ENCODE measurements at places on chromosomes 5 and 9.

- DNase-seq: no peak
These were observed 8.3 kb upstream of the PDE8B start for GRCh38 chr5:77202145-77202544.

DNA sequence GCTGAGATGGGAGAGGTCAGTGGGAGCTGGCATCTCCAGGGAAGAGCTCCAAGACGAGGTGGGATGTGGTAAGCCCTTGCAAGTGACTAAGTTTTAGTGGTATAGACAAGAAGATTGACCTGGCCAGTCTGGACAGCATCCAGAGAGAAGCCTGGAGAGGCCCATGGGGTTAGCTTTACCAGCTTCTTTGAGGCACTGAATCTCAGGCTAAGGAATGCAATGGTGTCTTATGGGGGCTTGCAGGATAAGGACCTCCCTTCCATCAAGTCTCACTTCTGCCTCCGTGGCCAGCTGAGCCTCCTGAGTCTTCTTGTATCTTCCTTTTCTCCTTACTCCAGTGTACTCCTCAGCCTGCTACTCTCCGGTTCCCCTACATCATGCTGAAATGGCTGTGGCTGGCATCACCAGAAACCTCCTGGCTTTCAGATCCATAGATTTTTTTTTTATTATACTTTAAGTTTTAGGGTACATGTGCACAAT lies 56.5 kb upstream of the JADE2 start:
- no peak for DNase-seq

- DNase-seq: no peak
These were observed 73.2 kb upstream of the SMARCA2 start for GRCh38 chr9:1941989-1942388.

DNA sequence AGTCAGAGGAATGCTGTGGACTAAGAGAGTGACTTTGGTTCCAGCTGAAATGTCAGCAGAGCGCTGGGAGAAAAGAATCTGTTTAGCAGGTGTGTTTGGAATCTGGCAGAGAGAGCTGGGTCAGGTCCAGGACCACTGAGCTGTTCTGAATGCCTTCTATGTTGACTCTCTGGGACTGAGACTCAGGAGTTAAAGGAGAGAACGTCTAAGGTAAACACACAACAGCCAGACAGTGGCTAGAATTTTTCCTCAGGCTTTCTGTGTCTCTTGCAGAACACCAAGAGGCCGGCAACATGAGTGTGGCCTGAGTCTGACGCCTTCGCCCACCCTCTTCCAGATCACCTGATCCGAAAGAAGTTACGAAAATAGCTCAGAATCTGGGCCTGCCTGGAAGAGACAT lies 107.2 kb upstream of the ZNF462 start:
- no peak for DNase-seq

- DNase-seq: no peak
These were observed 235.1 kb upstream of the ANKH start for GRCh38 chr5:15106530-15107283.

DNA sequence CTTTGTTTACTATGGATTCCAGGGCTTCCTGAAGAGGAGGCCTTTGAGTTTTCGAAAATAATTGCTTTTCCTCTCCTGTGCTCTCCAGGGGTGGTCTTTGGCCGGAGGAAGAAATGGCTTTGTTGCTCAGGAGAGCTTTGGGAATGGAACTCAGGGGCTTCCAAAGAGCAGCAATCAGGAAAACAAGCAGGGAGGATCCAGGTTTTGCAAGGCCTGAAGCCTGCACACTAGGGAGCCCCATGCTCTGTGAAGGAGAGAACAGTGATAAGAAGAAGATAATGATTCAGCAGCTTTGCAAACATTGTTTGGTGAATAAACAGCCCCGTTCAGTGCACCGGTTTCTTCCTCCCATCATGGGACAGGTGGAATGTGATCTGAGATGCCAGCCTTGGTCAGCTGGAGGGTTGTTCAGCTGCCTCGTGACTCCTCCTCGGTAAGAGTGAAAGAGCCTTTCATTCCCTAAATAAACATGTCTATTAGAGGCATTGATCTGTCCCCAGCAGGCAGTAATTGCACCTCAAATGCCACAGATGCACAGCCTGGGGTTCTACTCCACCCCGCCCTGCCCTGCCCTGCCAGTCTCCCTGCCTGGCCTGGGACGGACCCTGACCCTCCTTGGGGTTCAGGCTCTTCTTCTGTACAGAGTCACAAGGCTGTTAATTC lies 11.5 kb upstream of the ALDH1B1 start:
- DNase-seq: no peak

DNA sequence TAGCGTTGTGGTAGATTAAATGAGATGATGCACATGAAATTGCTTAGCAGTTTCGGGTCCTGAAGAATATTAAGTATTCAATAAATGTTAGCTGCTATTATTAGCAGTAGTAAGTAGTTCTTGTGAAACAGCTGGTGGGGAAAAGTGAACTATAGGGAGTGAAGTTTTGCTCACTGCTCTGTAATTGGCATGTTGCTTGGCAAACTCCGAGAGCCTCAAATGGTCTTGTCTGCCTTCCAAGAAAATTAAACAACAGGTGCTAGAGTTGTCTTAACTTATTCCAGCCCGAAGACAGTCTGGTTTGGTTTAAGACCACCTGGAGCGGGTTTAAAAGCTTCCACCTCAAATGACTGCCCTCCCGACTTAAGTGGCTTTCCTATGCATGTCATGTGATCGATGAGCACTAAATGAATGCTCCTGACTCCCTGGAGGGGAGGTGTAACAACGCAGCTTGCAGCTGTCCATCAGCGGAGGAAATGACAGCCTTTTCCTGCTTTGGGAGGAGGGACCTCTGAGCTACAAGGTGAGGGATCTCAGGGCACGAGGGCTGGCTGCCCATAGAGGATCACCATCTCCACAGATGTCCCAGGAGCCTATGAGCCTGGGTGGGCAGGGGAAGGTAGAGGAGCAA lies 202.9 kb upstream of the PANK3 start:
- DNase-seq: no peak

- DNase-seq: no peak
These were observed 77.1 kb downstream of the STRBP start for GRCh38 chr9:123191260-123191659.

DNA sequence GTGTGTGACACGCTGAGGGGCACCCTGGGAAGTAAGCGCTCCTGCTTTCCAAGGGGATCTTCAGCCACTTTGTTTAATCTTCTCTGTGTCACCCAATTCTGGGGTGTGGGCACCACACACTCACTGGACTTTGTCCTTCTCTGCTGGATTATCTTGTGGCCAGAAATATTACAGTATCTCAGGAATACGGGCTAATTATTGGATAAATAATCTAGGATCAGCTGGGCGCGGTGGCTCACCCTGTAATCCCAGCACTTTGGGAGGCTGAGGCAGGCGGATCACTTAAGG lies 50.9 kb downstream of the COL5A1 start:
- DNase-seq: no peak

GRCh38 chr9:128169925-128170324 lies 9.9 kb downstream of the BBLN start:
- no peak for DNase-seq

DNA sequence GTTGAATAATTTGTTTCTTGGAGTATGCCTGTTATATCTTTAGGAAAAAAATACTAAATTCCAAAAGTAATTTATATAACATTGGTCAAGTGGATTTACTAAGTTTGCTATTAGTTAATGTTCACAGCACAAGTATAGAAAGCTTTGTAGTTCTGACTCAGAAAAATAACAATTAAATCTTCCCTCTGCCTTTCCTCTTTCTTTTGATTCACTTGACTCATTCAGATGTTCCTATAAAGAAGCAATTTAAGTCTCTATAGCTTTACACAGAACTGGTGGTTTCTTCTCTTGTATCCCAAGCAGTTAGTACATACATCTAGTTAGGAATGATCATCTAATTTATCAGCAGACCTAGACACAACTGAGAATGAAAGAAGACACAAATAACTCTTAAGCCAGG lies 4.5 kb upstream of the CDC42SE2 start:
- DNase-seq: no peak

DNA sequence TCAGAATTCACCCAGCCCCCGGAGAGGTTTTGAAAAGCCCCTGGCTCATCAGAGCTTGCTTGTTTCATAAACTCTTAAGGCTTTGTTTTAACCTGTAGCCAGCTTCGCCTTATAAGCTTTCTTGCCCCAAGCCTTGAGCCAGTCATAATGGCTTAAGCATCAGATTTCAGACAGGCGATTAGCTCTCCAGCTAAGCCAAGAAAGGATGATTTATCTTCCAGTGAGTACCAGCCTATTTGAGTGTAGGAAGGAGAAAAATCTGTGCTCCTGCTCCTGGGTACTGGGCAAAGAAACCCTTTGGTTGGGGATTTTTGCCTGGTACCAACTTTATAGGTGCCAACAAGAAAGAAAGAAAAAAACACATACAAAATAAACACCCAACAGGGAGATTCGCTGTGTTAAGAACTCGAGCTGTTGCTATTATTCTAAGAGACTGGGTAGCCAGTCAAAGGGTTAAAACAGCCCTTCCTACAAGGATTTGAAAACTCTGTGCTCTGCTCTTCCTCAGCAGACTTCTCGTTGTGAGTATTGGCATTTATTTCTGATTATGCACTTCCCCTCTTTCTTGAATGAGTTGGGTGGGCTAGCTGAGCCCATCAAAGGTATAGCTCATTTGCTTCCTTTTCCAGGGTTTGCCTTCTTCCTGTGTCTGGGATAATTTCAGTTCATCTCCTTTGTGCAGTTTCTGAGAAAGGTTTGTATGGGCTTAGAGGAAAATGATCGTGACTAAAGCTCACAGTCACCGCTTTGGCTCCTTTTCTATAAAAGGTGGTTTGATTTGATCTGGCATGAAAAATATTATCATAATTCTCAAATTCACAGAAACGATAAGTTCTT lies 157.2 kb upstream of the DMRT1 start:
- no peak for DNase-seq

DNA sequence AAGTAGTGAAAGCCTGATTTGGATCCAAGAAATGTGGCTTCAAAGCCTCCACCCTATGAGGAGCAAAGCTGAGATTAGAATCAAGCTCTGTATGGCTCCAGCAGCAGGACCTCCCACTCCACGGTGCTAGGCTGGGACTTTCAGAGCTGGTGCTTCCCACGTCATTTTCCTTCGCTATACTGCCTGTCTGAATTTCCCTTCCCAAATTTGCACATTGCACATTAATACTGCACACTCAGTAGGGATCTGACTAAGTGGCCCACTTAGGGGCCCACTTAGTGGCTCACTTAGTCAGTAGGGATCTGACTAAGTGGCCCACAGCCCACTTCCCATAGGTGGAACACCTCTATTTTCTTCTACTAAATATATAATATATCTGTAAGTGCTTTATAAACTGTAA lies 14.1 kb upstream of the SPDL1 start:
- no peak for DNase-seq

DNA sequence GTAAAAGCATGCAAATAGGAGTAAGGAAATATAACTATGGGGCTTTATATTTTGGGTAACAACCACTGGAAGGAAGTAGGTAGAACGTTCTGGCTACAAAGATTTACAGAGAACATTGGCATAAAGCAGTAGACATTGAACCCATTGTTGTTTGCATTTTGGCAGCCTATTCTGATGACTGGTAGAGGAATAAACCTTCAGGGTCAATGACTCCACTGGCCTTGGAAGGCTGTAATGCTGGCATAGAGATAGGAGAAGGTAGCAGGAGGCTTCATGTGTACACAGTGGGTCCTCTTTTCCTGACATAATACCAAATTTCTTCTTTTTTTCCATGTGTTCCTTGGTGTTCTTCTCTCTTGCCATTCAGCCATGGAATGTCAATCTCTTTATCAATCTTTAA lies 462.8 kb upstream of the ZNF462 start:
- DNase-seq: no peak

DNA sequence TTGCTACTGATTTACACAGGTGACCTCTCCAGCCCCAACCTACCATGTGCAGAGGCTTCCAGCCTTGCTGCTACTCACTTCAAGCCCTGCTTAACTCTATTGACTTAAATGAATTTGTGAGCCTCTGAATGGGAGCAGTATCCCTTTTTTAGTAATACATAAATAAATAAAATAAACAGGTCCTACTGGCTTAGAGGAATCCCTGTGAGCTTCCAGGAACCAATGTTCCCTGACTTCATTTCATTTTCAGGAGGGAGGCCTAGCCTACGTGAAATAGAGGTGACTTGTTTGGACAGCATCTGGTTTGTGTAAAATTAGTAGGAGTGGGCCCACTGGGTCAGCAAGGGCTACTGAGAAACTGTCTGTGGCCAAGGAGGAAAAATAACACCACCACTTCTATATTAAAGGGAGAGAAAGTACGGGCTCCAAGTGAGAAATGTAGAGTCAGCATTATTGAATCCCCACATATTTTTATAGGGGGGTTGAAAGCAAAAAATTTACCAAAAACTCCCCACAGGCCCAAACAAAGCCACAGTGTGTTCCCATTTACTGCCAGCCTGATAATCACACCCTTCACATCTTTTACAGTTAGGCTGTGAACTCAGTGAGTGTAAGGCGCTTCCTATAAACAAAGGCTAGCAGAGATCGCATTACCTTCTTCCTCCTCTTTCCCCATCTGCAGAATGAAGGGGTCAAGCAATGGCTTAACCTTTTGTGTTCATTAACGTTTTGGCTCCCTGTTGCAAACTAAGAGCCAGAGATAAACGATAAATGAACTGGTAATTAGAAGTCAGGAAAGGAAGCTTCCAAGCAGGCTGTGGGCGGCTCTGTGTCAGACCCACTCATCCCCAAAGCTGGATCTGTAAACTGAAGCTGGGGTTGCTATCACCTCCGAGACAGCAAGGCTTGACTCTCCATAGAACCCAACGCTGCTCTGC lies 138.8 kb upstream of the LIFR start:
- no peak for DNase-seq

GRCh38 chr5:133928587-133929393 lies 39.6 kb downstream of the C5orf15 start:
- no peak for DNase-seq

GRCh38 chr5:132274050-132274792 lies 16.7 kb downstream of the PDLIM4 start:
- DNase-seq: no peak

GRCh38 chr5:157381746-157382145 lies 78.3 kb upstream of the NIPAL4 start:
- no peak for DNase-seq

- no peak for DNase-seq
These were observed 153.8 kb downstream of the COL23A1 start for GRCh38 chr5:178436326-178436940.

GRCh38 chr5:156148301-156148700 lies 178.7 kb upstream of the SGCD start:
- no peak for DNase-seq

DNA sequence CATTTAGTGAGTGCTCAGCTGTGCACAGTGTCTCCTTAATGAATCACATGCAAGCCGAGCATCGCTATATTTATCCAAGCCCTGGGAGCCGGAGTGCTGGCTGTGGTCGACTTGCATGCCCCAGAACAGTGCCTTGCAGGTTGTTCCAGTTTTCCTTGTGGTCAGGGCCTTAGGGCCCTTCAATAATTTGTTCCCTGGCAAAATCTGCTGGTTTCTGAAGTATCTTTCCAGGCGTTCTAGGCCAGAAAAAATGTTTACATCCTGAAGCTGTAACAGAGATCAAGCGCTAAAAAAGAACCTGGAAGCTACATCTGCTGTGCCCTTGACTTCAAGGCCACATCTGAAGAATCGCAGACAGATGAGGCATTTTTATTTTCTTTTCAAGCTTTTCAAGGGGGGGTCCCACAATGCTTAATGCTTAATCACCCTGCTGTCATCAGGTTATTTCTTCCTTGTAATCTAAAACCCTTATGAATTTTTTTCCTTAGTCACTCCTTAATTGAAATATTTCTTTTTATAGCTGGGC lies 105.8 kb downstream of the DOCK2 start:
- no peak for DNase-seq

All from stimulated activated CD4-positive, alpha-beta T cell treated with anti-CD3 and anti-CD28 coated beads, Interleukin-4, amount 100 ng/mL, for 24 hours (primary cell).